Activated naive CD8-positive, alpha-beta T cell treated with anti-CD3 and anti-CD28 coated beads, Interleukin-2, amount 50 U/mL, for 16 hours (primary cell): ENCODE measurements at places on chromosomes 7 and 10.

DNA sequence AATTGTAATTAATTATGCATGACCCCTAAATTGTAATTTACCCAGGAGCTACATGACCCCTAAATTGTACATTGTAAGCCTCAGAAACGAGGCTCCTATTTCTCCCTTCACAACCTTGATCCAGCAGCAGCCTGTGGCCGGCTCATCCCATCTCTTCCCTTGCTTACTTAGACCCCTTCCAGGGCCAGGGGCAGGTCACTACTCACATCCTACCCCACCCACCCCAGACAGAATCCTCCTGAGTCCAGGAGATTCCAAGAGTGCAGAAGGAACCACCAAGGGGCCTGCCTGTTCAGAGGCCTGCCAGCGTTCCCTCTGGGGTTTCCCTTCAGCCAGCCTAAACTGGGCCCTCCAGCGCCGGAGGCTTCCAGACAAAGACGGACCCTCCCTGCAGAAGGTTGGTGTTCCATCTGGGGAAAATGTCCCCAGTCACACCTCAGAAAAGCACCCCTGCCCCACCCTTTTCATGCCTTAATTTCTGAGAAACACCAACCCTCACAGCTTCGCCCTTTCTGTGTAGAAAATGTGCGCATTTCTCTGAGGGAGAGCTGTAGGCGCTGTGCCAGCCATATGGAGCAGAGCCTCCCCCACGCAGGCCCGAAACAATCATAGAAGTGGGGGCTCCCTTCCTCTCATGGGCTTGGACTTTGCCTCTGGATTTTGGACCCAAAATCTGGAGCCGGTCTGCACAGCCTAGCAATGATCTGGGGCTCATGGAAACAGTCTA lies 19.2 kb downstream of the LEP start:
- DNase-seq, result no peak

GRCh38 chr7:148434181-148434757 lies 156.3 kb upstream of the C7orf33 start:
- no peak for DNase-seq

DNA sequence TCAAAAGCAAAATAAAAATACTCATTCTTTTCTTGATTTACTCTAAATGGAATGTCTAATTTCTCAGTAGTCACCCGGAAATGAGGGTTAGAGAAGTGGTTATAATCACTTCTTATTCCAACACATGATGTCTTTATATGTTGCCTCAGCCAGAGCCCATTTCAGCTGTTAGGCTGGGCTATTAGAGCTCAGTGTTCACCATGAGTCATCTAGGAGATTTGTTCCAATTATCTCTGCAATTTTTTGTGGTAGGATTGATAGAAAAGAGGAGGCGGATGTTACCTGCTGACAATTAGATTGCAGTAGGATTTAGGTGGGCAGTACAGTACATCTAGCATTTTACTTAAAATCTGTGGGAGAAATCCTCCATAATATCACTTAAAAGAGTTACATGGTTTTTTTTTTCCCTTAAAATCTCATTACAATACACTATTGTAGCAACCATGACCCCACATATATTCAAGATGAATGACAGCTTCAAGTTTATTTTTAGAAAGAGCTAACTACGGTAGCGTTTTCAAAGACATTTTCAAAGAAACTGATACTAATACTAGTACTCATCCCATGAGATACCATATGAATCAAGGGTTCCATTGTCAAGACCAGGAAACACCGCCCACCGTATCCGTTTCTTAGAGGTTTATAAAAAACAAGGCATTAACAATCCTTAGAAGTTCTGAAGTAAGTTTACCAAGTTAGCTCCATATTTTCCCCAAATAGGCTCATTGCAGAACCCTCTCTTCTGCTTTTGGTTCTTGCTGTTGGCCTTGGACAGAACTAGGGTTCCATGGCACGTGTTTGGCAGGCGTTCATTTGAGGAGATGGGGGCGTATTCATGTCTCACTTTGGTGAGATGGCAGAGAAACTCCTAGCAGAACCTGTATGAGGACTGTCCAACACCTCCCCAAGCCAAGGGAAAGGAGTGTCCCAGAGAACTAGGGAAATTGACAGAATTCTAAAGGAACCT lies 10.4 kb downstream of the CPA2 start:
- DNase-seq, result no peak

DNA sequence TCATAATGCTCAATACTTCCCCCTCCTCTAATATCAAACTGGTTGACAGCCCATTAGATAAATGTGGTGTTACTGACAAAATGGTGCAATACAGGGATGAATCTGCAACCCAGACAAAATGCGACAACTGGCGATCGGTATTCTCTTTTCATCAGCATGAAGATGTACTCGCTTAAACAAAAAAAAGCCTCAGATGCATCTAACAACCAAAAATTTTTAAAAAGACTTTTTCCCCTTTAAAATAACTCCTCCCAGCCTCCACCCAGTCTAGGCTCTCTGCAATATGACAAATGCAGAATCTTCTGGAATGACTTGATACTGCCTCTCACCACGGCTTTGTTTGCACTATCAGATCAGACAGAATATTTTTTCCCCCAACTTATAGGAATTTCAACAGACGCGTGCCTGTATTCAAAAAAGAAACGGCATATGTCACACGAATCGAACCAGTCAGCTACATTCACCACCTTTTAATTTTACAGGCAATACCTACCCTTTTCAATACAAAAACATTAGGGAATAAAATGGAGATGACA lies 1.2 kb downstream of the YWHAG start:
- no peak for DNase-seq

DNA sequence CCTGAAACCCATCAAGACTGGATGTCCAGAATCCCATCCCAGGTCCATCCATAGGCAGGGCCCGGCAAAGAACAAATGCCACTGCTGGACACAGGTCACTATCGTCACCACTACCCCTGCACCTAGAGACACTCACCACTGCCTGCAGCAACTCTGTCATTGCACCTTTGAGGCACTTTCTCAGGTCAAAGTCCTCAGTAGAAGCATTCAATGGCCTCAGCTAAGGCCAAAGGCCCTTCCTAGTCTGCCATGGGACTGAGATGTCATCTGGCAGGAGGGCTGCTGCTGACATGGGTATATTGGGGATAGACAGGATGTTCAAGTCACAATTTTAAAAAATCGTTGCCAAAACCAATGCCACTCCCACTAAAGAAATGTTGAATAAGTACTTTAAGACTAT lies 58.7 kb downstream of the GPAM start:
- DNase-seq, result no peak

- no peak for DNase-seq
Measured at GRCh38 chr7:25382869-25383268, 154.6 kb upstream of the NPVF start.

- no peak for DNase-seq
Measured at GRCh38 chr10:22633106-22633505, 81.3 kb downstream of the PIP4K2A start.

GRCh38 chr10:92695679-92696605 lies 6.2 kb downstream of the HHEX start:
- no peak for DNase-seq
